NCI-H774 (cell line): ENCODE measurements at places on chromosomes 6 and 20.

- no peak for DNase-seq
Measured at GRCh38 chr6:41344876-41345275, 9.5 kb downstream of the NCR2 start.

- DNase-seq = no peak
Measured at GRCh38 chr6:331622-332521, 39.6 kb downstream of the DUSP22 start.

DNA sequence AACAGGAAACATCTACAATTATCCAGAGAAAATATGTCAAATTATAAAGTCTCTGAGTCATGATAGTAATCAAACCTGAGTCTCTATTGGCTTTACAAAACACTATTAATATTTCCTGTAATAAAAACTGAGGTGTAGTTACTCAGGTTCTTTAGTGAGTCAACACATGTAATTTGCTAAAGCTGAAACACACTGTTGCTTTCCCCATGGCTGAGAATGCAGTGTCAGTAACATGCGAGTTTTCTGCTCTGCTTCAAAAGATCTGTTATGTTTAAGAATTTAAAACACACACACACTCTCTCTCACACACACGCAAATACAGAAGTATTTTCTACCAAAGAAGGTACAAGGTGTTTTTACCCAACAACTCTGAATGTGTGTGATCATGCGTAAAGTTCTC lies 38.6 kb downstream of the ATXN1 start:
- no peak for DNase-seq

GRCh38 chr20:57879779-57880570 lies 170.2 kb upstream of the PMEPA1 start:
- no peak for DNase-seq

DNA sequence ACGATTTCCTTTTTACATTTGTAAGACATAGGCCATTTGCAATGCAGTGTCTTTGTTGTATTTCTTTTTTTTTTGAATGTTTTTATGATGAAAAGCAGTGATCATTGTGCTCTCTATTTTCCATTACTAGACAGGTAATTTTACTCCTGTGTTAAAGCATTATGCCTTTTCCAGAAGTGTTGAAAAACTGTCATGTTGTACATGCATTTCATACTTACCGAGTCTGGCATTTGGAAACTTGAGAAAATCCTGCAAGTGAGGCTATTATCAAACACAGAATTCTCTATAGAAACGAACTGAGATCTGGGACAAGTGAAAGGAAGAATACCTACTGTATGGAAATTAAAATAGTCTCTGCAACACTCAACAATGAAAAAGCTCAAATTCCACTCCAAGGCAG lies 78.6 kb upstream of the CNR1 start:
- no peak for DNase-seq

DNA sequence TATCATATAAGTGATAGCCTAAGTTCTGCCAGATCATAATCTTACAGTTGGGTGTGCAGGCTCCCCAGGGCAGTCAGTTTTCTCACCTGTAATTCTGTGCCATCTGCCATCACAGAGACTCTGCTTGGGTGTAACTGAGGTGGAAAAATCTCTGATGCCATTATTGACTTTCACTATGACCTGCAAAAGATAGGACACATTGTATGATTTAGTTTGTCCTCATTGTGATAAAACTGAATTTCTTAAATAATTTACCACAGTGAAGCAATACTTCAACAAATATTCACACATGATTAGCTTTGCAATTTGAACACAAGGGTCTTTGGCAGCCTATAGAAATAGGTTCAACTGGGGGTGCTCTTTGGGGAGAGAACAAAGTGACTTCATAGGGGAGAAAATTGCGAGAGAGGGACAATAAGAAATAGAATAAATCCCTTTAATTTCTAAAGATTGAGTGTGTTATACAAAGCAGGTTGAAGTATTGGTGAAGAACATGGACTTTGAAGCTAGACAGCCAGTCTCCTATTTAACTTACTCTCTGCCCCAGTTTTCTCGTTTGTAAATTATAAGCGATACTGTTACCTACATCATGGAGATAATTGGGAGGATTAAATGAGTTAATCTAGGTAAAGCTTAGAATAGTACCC lies 27.3 kb downstream of the FAM229B start:
- DNase-seq = no peak

- DNase-seq = no peak
Measured at GRCh38 chr6:140061110-140062042, 686.9 kb upstream of the CITED2 start.

DNA sequence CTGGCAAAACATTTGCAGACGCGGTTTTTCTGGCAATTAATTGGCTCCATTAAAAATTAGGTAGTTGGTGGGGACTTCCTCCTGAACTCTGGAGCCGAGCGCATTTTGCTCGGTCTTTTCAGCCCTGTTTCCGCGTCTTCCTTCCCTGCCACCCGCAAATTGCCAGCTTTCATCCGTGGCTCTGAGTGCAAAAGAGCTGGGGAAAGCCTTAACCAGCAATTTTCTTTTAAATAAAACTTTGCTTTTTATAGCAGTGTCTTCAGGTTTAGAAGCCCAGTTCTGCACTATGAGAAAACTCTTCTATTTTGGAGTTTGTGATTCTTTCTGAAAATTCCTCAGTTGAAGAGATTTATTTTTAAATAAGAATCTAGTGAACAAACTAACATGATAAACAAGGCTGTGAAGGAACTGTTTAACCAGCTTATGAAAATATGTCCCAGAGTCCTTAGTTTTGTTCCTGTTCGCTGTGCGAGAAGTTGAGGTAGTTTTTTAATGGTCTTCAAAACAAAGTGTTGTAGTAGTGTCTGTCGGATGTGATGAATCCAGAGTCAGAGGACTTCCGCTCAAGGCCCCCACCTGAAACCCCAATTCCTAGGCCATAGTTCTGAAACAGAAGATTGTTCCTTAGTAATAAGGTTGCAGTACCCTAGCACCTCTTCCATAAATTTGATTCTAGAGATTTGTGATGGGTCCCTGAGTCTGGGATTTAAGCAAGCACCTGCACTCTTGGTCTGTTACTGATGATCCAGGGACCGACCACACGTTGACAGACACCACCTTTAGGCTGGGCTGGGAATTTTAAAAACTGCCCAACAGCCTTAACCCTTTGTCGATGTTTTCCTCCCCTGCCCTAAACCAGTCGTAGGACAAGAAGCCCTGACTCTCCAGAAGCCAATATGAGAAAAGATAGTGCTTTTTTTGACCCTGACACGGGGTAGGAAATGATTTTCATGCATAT lies 950 bp downstream of the KCTD20 start:
- DNase-seq = no peak

- no peak for DNase-seq
Measured at GRCh38 chr6:166959911-166960608, 3.7 kb upstream of the RNASET2 start.

DNA sequence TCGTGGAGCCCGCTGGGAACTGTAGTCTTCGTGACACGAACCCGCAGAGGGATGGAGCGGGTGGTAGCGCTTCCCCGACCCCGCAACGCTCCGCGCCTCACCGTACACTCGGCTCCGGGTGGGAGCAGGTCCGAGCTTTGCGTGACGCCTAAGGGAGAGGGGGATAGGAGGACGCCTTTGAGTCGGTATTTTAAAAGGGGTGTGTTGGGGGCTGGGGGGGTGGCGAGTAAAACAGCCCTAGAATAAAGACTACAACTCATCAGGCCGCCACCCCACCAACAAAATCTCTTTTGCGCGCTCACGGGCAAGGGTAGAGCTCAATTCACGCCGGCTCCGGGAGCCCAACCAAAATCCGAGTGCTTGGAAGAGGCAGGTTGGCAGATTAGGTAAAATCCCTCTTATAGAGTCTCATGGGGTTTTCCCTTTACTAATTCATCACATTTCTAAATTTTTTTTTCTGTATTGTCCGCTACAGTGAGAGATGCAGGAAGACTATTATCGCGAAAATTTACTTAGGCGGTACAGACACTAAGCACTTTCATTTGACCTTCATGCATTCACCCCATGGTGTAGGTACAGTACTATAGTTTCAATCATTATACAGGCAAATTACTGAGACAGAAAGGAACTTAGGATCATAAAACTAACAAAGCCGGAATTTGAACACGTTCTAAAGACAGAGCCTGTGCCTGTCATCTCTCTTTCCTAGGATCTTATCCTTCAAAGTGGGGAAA lies 706 bp upstream of the SNX14 start:
- DNase-seq = peak; percentile 52

- no peak for DNase-seq
Measured at GRCh38 chr6:74976701-74977100, 229.2 kb downstream of the COL12A1 start.
